Stimulated activated CD4-positive, alpha-beta T cell treated with anti-CD3 and anti-CD28 coated beads, Interleukin-15, amount 100 ng/mL, for 1 hour (primary cell): ENCODE measurements at places on chromosomes 4 and X.

DNA sequence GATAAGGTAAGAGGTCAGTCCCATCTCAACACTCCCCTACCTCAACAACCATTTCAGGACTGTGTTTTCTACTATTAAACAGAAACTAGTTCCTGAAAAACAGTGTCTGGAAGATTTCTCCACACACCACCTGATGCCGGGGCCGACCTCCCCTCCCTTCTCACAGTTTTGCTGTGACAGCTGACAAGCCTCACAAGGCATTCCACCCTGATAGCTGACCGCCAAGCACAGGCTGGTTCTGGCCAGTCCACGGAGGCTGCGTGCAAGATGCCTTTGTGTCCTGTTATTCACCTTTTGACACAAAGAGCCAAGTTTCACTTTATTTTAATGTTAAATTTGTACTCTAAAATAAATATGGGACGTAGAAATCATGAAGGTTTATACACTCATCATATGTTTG is 758.6 kb downstream of the PDHA2 start:
- DNase-seq: no peak

- DNase-seq: no peak
These were observed 21.1 kb upstream of the USP38 start for GRCh38 chr4:143163614-143164013.

GRCh38 chrX:13515211-13515930 is 54.0 kb upstream of the EGFL6 start:
- no peak for DNase-seq

GRCh38 chrX:135984791-135985156 is 461 bp upstream of the SLC9A6 start:
- DNase-seq: no peak

GRCh38 chr4:84319124-84319523 is 180.0 kb downstream of the NKX6-1 start:
- DNase-seq: no peak

DNA sequence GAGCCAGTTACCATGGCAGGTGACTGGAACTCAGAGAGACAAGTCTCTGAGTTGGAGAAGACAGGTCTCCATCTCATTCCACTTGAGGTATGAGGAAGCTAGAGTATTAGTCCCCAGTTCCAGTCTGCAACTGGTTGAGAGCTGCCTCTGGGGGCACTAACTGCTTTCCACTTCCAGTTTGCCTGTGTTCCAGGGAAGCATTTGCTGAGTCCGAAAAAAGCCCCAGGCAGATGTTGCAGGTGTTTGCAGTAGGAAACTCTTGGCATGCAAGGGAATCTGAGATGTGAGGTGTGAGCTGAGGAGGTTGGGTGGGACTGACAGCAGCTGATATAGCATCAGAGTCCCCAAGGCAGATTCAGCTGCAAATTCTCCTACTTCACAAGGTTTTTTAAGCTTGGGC is 272.2 kb upstream of the CASK start:
- no peak for DNase-seq

- no peak for DNase-seq
These were observed 27.2 kb downstream of the BST1 start for GRCh38 chr4:15729910-15730533.

DNA sequence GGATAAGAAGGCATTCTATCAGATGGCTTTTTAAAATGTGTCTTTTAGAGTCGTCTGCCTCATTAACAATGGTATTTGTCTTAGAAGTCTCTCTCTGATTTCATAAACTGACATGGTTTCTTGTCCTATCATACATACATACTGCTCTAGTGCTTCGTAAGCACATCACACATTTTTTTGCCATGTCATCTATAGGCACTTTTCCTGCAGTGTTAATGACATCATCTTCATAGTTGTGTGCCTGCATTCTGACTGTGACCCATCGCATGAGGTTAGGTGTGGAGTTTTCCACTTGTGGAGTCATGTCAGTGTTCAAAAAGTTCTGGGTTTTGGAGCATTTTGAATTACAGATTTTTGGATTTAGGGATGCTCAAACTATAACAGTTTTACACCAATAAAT is 361.6 kb upstream of the SPOCK3 start:
- DNase-seq: no peak

DNA sequence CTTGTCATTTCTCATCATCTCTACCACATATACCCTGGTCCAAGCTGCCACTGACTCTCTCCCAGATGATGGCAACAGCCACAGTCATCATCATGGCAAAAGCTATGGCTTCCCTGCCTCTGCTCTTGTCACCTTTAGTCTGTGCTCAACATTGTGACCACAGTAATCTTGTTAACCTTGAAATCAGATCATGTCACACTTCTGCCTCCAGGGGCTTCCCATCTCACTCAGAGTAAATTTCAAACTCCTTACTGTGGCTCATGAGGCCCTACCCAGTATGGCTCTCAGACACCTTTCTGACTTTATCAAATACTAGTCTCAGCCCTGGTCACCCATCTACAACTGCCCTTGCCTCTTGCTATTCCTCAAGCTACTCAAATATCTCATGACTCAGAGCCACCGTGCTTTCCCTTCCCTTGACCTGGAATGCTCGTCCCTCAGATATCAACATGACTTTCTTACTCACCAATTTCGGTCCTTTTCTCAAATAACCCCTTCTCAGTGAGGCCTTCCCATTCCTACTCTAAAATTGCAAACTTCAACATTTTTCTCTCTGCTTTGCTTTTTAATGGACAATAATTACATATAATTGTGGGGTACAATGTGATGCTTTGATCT is 41.1 kb upstream of the STIM2 start:
- no peak for DNase-seq

DNA sequence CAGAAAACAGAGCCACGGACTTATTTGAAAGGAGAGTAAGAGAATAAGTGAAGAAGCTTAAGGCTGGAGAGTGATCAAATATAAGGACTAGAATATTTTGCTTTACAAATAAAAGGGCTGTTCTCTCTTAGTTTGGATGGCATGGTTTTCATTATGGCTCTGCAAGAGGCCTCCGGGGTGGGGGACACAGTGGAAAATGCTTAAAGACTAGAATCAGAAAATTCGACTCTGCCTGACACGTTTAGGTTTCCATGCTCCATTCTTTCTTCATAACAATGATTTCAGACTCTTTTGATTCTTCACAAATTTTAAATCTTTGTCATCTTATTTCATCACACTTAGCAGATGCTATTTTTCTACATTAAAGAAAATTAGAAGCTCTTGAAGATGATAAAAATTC is 632.4 kb upstream of the BOD1L1 start:
- DNase-seq: no peak

DNA sequence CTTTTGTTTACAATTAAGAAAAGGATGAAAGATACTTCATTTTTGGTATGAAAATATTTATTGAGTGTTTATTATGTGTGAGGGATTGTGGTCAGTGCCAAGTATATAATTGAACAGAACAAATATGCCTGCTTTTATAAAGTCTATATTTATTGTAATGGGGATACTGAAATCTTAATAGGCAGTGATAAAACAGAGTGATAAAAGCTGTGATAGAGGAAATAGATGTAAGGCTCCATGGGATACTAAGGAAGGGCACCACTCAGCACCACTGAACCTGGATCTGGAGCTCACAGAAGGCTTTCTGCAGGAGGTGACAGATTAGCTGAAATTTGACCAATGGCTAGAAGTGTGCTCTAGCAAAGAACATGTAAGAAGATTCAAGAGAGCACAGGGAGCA is 263.5 kb downstream of the C4orf33 start:
- DNase-seq: no peak

- DNase-seq: no peak
These were observed 632.2 kb downstream of the SPOCK3 start for GRCh38 chr4:166602068-166602467.

- no peak for DNase-seq
These were observed 977.0 kb downstream of the FSTL5 start for GRCh38 chr4:161186750-161187149.

DNA sequence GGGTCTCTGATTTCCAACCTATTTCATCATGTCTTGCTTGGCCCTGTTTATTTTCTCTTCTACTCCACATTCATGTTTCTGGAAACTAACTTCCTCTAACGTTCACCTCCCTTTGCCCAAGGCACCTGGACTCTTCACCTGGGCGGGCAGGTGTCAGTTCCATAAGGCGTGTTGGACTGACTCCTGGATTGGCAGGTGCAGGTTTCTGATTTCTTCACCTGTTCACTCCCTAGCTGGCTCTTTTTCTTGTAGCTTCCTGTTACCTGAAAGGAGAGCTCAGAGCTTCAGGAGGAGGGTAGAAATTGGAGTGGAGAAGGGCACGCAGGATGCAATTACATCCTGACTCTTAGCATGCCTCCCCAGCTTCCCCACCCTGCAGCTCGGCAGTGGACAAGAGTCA is 350.8 kb upstream of the KLF3 start:
- no peak for DNase-seq

- no peak for DNase-seq
These were observed 278.6 kb upstream of the DIPK2B start for GRCh38 chrX:45479196-45479834.

- DNase-seq: no peak
These were observed 94.5 kb downstream of the C4orf51 start for GRCh38 chr4:145774473-145774872.

DNA sequence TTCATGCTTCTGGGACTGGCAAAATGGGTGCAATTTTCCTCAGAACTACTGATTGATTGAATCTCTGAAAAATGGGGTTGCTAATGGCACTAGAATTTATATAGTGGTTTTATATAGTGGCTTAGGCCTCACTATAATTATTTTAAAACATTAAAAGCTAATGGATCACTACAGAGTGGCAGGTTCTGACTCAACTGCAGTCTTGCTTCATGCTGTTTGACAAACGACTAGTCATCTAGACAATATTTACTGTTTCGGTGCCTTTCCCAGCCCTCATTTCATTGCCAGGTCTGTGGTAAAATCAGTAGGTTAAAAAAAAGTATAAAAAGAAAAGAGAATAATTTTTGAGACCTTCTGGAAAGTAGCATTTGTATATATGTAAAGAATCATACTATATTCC is 352.8 kb upstream of the ATOH1 start:
- no peak for DNase-seq

GRCh38 chr4:153535772-153536513 is 69.8 kb downstream of the TMEM131L start:
- no peak for DNase-seq

DNA sequence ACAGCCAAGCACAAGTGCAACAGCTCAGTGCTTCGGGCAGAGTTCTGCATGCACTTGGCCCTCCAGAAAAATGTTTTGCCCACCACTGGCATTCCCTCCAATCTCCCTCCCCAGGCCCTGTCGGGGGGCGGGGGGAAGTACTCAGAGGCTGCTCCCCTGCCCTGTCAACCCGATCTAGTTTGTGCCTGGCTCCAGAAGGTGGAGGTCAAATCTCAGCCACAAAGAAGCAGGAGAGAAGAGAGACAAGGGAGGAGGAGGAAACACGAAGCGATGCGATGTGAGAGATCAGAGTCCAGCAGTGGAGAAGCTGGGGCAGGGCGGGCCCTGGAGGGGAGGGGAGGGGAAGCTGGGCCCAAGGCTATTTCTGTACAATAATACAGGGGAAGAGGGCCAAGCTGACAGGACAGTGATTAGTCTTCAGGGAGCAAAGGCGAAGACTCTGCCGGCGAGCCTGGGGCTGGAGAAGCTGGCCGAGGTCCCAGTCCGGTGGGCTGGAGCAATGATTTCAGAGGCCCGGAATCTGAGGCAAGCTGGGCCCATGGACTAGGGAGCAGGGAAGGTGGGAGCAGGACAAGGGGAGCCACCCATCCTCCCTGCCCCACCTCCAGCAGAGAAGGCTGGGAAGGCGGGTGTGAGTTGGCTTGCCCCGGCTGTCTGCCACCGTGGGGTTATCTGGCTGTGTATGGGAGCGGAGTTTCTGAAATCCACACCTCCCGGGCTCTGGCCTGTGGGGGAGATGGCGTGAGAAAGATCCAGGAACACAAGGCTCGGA is 167.1 kb downstream of the EFNB1 start:
- no peak for DNase-seq

GRCh38 chr4:142292231-142292630 is 553.9 kb downstream of the INPP4B start:
- no peak for DNase-seq

DNA sequence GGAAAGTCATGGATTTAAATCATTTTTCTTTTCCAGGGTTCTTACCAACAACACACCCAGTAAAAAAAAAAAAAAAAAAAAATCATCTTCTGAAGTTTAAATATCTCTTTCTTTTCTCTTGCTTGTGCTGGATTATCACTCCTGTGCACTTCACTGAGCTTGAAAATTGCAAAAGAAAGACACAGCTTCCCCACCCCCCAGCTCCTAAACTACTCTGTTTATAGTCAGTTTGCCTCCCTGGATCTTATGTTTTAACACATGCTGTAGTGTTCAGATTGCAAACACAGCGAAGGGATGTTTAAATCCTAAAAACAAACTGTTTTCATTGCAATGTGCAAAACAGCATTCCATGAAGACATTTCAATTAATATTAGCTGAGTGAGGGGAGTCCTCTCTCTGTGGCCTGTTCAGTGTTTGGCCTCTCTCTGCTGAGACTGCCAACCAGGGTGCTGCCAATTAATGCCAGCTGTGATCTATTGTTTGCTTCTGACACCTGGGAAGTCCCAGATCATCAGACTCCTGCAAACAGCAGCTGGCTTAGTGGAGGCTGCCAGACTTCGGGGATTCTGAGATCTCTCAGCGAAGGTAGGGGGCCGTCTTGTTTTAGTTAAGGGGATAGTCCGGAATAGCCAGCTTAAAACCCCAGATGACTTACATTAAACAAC is 171.1 kb upstream of the PITX2 start:
- DNase-seq: no peak

- no peak for DNase-seq
These were observed 22.4 kb upstream of the HPSE start for GRCh38 chr4:83356899-83357661.

DNA sequence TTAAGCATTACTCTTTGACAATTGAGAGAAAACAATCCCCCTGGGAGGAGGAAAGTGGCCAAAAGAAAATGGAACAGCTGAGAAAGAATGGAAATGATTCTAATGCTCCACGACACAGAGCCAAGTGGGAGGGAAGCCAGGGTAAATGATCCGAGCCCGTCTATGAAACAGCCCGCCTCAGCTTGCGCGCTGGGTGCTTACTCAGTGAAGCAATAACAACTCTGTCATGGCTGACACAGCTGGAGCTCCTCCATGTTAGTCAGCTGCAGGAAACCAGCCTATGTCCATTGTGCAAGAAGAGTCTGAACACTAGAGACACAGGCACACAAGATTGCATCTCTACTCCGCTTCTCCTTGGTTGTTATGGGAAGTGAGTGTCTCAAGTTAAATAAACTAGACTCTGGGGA is 19.3 kb downstream of the NOA1 start:
- no peak for DNase-seq

DNA sequence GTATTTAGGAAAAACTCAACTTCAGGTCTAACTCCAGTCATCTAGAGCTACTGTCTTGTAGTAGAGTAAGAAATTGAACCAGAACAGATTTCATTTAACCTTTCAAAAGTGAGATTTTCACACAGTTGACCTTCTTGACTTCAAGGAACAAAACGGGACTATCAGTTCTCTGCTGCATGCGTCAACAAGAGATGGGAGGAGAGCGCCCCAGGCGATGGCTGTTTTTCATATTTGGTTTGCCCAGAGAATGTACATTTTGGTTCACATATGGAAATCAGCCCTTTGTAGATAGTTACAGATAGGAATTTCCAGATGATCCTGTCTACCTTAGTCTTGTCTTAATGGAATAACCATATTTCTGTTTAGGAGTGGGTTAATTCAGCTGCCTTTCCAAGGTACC is 158.1 kb downstream of the POLA1 start:
- DNase-seq: no peak

- no peak for DNase-seq
These were observed 23.3 kb downstream of the HOPX start for GRCh38 chr4:56657818-56658217.
